ENCODE measurements at places on chromosomes 2 and 18.

GRCh38 chr2:157592948-157593347 lies 35.7 kb downstream of the ACVR1C start:
- peak; percentile 1 for DNase-seq

- DNase-seq = no peak
These were observed 42.4 kb downstream of the XDH start for GRCh38 chr2:31372097-31372496.

GRCh38 chr2:101146535-101146934 lies 4.6 kb downstream of the TBC1D8 start:
- DNase-seq = no peak

GRCh38 chr2:132999421-132999820 lies 329.4 kb upstream of the LYPD1 start:
- no peak for DNase-seq

DNA sequence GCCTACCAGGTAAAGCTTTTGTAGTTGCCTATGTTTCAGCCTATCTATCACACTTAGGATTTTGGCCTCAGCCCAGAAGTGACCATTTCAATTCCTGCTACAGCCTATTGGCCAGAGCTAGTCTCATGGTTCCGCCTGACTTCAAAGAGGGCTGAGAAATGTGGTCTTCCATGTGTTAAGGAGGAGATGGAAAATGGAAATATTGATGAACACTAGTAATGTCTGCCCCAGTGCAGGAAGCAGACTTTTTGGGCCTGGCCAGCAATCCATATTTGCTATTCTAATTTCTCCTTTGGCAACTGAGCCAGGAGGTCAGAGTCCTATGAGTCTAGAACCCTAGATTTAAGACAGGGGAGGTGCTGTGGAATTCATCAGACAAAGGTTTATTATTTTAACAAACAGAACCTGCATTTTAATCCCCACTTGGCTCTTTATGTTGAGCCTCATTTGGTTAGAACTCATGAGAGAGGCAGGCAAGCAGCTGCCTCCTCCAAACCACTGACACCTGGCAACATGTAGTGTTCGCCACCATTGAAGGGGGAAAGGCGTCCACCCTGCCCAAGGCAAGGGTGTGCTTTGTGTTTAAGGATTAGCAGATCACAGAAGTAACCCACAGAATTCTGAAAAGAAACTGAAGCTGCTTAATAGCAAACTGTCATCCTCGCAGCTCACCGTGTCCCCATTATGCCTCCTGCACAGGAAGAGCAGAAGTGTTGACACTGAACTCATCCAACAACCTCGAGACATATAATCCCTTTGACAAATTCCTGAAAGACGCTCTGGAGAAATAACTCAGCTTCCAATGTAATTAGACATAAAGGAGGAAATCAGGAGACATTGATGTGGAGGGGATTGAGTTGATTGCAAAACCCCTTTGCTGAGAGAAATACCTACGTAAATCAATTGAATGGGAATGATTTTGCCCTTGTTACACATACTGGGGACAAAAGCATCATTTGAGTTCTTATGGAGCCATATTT lies 47.7 kb upstream of the SCG2 start:
- no peak for DNase-seq

- no peak for DNase-seq
These were observed 23.6 kb upstream of the VWA3B start for GRCh38 chr2:98063291-98063854.
